Stimulated activated CD8-positive, alpha-beta memory T cell treated with anti-CD3 and anti-CD28 coated beads, Interleukin-15, amount 100 ng/mL, for 48 hours (primary cell): ENCODE measurements at places on chromosomes 3 and 15.

GRCh38 chr15:57500979-57501576 lies 90.6 kb upstream of the MYZAP start:
- no peak for DNase-seq

DNA sequence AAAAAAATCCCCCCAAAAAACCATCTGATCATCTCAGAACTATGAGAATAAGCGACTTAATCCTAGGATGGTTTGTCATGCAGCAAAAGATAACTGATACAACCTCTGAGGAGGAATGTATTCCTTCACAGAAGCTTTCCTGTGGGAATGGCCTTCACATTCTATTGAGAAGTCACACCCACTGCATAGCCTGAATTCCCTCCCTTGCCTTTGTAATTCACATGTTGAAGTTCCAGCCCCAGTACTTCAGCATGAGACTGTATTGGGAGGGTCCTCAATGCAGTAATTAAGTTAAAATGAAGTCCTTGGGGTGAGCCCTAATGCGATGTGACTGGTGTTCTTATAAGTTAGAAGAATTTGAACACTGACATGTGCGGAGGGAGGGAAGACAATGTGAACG lies 395.2 kb downstream of the TUSC7 start:
- no peak for DNase-seq

- DNase-seq = no peak
Observed at GRCh38 chr15:68379759-68380290, 52.1 kb downstream of the ITGA11 start.

- DNase-seq = no peak
Observed at GRCh38 chr3:75327453-75327852, 336.7 kb upstream of the FRG2C start.

DNA sequence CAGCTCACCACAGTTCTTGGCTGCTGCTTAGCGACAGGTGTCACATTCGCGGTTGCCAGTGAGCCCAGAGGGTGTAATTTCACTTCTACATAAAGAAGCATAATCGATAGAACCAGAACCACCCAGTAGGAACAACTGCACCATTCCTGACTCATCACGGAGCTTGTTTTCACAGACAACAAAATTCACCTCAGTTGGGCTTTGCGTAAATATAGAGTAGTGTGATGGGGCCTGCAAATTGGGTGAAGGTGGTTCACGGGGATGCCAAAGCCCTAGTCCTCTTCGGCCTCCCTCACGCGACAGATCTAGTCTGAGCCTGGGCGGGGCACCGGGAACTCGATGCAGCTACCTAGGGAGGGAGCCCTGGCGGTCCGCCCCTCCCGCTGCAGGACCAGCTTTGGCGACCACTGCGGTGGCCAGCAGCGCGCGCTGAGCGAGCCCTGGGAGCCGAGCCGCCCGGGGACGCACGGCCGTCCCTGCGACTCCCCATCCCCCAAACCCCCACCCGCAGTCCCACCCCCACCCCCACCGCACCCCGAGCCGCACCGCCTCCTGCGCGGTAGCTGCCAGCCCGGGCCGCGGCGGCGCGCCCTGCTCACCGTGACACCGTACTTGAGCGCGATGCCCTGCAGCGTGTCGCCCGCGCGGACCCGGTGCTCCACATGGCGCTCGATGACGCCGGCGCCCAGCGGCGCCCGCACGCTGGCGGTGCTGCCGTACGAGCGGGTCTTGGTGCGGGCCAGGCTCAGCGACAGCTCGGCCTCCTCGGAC lies 519 bp downstream of the LYSMD2 start:
- no peak for DNase-seq

DNA sequence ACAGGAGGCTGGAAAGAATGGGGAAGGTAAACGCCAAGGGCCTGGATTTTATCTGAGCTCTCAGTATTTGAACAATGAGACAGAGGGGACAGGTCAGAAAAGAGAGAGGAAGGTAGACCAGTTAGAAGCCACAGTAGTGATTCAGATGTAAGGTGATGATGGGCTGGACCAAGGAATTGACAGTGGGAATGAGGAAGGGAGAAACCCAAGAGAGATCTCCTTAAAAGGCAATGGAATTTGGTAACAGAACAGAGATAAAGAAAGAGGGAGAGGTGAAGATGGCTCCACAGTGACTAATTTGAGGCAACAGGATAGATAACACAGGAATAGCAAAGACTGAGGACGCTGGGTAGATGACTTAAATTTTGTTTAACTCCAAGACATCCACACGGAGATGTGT lies 11.4 kb upstream of the HEG1 start:
- DNase-seq = no peak

GRCh38 chr3:168476360-168476980 lies 380.7 kb upstream of the GOLIM4 start:
- DNase-seq = no peak

- no peak for DNase-seq
Observed at GRCh38 chr15:90083954-90084607, 18.2 kb downstream of the IDH2 start.
